ENCODE measurements at places on chromosomes 4 and X.

- DNase-seq: no peak
Observed at GRCh38 chrX:74292808-74293123, 11.2 kb upstream of the ZCCHC13 start.

DNA sequence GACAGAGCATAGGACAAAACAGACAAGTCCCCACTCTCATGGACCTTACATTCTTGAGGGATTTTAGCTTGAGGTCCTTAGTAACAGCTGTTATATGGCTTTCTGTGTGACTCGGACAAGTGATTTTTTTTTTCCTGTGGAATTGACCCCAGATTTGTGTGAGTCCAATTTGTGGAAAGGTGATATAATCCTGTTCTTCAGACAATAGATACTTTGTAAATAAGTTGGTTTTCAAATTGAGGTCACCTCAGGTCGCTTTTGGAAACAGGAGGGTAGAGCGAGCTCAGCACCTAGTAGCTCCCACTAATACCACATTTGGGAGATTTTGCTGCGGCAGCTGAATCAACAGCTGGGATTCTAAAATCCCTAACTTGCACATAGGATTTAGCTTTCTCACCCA lies 1008.8 kb downstream of the ADGRL3 start:
- no peak for DNase-seq

DNA sequence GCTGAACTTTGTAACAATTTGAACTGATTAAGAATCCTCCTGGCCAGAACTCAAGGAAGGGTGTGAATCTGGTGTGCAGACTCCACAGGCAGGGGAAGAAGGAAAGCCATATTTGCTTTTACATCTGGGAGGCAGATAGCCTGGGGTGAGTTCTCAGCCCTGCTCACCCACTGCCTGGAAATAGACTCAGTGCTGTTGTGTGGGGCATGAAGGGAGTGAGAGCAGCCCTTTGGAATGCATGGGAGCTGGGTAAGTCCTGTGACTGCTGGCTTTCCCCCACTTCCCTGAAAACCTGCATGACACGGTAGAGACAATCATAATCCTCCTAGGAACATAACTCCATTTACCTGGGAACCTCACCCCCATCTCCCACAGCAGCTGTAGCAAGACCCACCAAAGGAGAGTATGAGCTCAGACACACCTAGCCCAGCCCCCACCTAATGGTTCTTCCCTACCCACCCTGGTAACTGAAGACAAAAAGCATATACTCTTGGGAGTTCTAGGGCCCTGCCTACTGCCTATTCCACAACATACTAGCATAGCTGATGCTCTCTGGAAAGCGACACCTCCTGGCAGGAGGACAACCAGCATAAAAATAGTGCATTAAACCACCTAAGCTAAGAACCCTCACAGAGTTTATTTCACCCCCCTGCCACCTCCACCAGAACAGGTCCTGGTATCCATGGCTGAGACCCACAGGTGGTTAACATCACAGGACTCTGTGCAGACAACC lies 59.3 kb upstream of the UBQLN2 start:
- no peak for DNase-seq

DNA sequence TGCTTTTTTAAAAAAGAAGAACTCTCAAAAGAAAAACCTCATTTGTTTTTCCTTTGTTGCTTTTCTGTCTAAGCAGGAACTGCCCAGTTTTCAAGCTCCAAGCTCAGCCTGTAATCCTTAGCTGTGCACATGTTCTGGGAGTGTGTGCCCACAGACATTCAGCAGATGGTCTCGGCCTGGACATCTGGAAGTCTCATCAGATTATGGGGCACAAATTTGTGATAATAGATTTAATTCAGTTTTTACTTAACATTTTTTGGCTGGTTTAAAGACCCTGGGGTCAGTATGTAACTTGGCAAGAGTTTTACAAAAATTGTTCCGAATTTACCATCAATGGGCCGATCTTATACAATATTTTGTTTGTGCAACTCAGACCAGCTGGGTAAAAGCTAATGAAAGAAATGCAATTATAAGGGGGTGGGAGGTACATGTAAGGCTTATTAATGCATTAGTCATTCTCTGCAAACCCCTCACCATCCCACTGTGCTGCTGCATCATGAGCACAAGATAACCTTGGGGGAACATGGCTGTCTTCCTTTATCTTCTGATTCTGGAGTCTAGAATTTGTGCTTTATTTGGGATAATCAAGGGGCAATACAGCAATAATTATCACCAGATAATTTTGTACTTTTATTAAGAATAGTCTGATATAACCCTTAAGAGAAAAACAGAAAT lies 86.9 kb upstream of the PHOX2B start:
- no peak for DNase-seq

GRCh38 chr4:3369781-3370674 lies 71.7 kb upstream of the HGFAC start:
- DNase-seq: no peak

DNA sequence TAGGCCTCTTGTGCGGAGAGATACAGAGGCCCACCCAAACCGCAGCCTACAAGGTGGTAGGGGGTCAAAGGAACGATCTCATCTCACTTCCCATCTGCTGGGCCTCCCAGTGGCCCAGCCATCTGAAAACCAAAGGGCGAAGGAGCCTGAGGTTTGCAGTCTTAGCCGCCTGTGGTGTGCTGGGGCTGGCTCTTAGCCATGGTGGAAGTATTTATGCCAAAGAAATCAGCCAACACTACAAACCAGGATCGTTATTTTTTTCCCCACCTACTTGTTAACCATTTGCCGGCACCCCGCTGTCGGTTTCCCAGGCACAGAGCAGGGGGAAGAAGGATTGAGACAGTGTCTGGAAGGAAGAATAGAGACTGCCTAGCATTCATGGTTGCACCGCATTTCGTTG lies 30.9 kb upstream of the CDKL5 start:
- DNase-seq: no peak

DNA sequence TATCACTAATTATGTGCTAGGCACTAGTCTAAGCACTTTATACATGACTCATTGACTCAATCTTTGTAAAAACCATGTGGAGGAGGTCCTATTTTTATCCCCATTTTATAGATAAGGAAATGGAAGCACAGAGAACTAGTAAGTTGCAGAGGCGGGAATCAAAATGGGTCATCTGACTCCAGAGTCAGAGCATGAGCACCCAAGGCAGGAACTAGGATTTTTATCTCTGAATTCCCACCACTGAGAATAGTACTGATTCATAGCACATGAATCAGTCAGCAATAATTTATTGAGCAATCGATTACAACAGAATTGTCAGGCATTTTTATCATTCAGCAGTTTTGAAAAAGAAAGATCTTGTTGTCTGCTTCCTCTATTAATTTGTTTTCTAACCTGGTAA lies 19.3 kb downstream of the SCARB2 start:
- DNase-seq: no peak

DNA sequence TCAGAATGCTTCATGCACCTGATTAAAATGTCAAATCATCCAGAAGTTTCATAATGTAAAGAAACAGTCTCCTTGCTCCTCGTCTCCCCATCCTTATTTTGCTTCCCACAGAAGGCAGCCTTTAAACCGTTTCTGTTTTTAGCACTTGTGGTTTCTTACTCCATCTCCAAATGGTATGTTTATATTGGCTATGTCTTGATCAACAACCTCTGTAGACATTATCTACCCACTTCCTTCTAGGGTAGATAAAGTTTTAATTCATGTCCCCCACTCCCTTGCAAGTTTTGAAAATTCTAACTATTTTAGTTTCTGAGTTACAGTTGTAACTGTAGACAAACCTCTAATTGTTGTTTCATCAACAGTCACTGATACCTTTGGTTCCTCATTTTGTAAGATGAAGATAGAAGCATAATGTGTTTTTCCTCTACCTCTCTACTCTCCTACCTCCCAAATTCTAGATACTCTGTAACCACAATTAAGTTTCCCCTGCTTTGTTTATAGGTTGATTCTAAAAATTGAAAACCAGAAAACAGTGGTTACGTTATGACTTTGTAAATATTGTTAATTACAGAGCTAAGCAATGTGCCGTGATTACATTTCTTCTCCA lies 291.7 kb upstream of the GATB start:
- DNase-seq: no peak

GRCh38 chr4:119260528-119260927 lies 48.0 kb downstream of the USP53 start:
- DNase-seq: no peak

DNA sequence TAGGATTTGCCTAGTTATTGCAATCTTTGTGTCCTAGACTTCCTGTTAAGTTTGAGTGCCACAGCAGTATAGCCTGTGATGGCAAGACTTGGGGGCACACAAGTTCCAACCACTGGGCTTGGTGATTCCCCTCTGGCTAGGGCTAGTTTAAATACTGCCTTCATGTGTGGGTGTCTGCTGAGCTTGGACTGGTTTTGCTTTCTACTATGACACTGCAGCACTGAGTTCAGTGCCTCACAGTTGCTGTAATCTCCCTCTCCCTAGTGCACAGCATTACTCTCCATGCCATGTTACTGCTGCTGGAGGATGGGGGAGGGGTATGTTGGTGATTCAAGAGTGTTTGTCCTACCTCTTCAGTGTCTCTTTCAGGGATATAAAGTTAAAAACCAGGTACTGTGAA lies 379.6 kb downstream of the IL15 start:
- DNase-seq: no peak

GRCh38 chr4:165204462-165204830 lies 2.9 kb upstream of the KLHL2 start:
- DNase-seq: no peak

DNA sequence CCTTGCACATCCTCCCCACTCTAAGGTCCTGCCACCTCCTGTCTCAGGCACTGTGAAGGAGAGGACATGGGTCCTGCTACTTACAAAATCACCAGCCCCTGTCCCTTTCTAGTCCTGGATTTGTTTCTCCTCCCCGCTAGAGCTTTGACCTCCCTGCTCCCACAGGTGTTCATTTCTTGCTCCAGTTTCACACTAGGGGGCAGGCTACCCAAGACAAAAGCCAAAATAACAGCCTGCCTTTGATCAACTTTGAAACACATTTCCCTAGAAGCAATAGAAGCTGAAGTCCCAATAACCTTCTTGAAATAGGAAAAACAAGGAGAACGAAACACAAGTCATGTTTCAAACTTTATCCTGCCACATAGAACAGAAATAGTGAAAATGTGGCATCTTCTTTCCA lies 164.4 kb downstream of the QDPR start:
- DNase-seq: no peak

GRCh38 chr4:87856816-87857215 lies 24.0 kb downstream of the MEPE start:
- DNase-seq: no peak
